ENCODE measurements at places on chromosomes 3 and 15.

DNA sequence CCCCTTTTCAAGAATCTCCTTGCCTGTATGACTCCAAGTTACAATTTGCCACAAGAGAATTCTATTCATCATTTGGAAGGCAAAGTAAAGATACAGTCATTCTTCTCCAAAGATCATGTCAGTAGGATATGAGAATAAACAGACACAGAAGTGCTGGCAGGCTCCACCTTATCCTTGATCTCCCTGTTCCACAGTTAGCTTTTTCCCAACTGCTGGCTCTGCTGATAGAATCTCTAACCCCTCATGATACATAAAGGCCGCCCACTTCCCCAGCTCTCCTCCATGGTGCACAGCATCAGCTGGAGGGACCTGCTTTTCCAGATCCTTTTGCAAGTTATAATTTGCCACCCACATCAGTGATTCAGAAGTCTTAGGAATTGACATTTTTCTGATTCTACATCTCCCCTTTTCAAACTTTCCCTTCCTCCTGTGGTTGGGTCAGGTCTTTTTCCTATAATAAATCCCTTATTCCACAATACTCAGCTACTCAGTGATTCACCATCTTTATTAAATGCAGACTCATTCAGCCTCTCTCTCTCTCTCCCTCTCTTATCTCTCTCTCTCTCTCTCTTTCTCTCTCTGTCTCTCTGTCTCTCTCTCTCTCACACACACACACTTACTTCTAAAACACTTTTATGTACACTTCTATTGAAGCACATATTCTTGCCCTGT lies 465.4 kb downstream of the GBE1 start:
- DNase-seq, result no peak

GRCh38 chr3:99562990-99563607 lies 75.3 kb upstream of the COL8A1 start:
- no peak for DNase-seq

GRCh38 chr15:90665288-90666134 lies 51.6 kb upstream of the BLM start:
- peak; percentile 38 for DNase-seq

- DNase-seq, result no peak
These were observed 4.6 kb upstream of the CX3CR1 start for GRCh38 chr3:39284457-39284881.

DNA sequence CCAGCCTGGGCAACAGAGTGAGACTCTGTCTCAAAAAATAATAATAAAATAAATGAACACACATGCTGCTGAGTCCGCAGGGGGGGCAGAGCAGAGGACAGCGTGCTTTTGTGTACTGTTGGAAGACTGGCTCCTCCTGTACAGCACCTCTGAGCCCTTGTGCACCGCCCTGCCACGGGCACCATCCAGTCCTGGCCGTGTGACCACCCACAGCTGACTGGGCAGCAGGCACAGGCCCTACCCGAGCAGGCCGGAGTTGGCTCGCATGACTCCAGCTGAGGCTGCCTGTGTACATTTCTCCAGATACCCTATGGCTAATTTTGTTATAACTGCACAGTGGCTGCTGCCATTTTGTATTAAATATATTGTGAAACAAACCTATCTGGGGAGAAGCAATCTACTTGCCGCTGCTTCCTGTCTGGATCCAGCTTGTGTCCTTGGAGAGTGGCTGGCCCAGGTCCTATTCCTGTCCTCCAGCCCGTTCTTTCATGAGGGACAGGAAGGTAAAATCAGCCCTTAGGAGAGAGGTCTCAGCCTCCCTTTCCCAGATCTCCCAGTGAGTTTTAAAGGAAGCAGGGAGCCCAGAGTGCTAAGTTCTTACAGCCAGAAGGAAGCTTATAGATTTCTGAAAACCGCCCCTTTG lies 14.6 kb downstream of the IVD start:
- DNase-seq, result no peak

DNA sequence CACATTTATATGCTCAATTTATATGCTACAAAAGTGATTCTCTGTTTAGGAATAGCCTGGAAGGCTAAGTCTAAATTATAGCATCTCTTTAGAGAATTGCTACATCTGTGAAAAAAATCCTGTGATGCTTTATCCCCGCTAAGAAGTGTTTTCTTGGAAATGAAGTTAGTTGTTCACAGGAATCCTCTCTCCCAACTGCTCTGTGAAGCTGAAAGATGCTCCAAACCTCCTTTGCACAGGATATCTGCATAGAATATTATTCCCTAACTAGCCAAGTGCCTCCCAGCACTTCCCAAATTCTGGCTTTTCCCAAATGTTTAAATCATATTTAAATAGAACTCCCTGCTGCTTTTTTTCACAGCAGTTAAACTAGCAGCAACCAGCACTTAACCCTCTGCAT lies 132.2 kb downstream of the SRGAP3 start:
- DNase-seq, result no peak

DNA sequence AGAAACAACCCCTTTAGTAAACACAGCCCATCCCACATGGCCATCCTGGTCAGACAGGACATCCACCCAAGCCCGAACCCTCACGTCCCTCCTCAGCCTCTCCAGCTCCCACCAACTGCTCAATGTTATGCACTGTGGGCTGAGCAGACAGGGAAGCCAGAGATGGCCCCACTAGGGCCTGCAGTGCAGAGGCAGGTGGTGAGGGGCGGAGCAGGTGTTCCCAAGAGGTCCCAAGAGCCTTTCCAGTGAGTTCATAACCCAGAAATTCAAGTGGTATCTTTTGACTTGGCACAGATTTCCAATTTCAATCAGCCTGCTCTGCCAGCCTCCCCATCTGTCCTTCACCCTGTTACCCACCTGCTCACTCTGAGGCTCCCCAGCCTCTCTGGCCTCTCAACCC lies 130.3 kb downstream of the LIPC start:
- DNase-seq, result no peak

DNA sequence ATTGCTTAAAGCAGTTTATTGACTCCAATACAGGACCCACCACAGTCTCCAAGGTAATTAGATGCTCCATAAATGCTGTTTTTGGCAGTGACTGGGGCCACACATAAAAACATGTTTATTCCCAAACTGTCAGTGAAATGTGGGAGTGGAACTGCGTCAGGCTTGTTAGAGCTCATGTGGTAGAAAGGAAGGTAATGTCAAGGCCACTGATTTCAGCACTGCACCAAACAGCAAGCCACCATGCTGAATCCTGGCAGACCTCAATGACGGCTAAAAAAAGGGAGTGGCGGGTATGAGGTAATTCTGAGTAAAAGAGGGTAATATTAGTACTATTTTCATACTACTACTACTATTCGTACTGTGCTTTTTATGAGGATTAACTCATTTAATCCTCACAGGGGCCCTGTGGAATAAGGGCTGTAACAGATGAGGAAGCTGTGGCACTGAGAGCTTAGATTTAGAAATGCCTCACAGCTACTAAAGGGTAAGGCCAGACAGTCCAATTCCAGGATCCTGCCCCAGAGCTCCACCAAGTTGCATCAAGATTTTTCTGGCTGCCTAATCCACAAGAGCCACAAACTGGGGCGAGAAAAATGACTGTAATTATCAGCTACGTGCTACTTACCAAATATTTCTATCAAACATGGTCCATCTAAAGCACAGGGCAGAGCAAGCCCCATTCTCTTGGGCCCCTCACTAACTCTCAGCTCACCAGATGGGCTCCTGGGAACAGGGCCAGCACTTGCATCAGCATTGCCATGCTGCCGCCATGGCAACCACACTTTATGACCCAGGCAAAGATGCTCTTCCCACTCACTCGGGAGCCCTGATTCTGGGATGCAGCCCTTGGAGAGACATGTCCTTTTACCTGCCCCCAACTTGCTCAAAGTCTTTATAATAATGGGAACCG lies 83.6 kb upstream of the SPATA12 start:
- DNase-seq, result no peak

- peak; percentile 3 for DNase-seq
These were observed 35.0 kb upstream of the COLQ start for GRCh38 chr3:15556512-15556911.

DNA sequence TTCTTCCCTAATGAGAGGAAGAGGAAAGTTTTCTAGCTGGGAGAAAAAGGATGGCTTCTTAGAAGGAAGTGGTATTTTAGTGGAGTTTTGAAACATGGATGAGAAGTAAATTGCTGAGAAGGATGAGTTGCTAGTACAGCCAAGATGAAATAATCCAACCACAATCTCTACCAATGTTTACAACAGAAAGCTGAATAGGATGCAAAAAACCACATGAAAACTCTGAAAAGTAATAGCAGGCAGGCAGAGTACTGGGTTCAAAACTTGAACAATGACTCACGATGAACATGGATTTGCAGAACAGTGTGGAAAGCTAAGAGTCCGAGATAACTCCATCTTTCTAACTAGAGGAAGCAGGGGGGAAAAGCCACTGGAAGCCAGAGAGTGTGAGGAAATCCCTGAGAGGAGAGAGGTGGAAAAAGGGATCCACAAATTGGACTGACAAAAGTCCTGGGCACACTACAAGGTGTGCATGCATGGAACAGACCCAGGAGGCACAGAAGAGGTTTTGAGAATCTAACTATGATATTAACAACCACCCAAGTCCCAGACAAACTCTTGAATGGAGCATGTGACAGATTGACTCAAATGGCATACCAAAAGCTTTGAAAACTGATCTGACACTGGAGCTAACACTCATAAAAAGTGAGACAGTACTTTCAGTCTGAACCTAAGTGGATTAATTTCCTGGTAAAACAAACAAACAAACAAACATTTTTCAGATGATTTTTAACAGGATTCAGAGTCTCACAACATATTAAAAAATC lies 76.7 kb downstream of the ST6GAL1 start:
- no peak for DNase-seq

DNA sequence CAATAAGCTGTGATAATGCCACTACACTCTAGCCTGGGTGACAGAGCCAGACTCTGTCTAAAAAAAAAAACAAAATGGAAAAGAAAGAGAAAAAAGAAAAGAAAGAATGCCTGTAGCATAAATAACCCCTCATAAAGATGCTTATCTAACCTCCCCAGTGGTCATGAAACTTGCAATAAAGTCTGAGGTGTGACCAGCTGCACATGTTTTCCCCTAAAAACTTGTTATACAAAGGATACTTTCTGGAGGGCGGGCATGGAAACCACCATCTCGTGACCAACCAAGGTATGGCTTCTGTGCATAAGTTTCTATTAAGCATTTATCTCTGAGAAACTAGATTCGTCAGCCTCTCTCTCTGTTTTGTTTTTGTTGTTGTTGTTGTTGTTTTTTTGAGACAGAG lies 21.8 kb downstream of the CCDC32 start:
- DNase-seq, result no peak

GRCh38 chr15:94008104-94009074 lies 223.0 kb upstream of the MCTP2 start:
- DNase-seq, result no peak

- DNase-seq, result no peak
These were observed 164.6 kb downstream of the SUCLG2 start for GRCh38 chr3:67489816-67490215.

- no peak for DNase-seq
These were observed 199.1 kb downstream of the UBE3A start for GRCh38 chr15:25239471-25240345.

DNA sequence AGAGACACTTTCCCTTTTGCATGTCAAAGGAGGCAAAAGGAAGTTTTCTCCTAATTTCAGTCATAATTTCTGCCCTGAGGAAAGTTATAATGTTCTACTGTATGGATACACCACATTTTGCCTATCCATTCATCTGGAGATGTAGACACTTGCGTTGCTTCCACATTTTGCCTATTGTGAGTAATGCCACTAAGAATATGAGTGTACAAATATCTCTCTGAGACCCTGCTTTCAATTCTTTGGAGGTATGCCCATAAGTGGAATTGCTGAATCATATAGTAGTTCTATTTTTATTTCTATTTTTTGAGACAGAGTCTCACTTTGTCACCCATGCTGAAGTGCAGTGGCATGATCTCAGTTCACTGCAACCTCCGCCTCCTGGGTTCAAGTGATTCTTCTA lies 3.6 kb upstream of the CD276 start:
- DNase-seq, result no peak

DNA sequence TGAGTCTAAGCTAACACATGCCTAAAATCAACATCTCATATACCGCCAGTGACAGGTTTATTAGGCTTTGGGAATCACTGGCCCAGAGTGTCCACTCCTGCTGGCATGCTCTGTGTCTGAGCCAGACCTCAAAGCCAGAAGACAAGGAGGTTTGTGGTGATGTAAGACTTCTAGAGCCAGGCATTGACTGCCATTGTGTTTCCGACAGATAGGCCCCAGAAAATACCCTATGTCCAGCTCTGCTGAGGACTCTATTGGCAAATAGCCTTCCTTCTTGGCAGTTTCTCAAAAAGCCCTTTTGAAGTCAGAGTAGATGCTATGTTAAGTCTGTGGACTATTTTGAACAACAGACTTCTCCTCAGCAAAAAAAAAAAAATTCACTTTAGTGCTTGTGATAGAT lies 181.9 kb upstream of the UBE2E1 start:
- DNase-seq, result no peak

DNA sequence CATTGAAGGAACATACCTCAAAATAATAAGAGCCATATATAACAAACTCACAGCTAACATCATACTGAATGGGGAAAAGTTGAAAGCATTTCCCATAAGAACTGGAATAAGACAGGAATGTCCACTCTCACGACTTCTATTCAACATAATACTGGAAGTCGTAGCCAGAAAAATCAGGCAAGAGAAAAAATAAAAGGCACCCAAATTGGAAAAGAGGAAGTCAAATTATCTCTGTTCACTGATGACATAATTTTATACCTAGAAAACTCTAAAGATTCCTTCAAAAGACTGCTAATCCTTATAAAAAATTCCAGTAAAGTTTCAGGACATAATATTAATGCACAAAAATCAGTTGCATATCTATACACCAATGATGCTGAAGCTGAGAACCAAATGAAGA lies 34.9 kb downstream of the SLC2A2 start:
- no peak for DNase-seq

DNA sequence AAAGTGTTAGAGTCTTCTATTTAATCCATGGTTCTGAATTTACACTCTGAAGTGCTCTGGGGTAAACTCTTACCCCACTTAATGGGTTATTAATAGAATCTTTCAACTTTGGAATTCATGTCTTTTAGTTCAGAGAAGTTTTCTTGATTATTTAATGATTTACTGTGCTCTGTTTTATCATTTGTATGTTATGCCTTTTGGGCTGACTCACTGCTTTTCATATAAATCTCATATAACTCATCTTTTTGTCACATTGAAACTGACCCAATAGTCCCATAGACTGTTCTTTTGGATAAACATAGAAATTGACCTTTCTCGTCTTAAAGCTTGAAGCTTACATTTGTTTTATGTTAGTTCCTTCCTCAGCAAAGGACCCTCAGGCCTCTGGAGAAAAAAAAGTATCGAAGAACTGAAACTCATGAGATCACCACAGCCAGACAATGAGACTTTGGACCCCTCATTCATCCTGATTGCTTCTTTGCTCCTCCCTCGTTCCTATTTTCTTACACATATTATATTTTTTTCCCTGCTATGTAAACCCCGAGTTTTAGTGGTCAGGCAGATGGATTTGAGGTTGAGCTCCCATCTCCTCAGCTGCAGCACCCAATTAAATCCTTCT lies 229.1 kb upstream of the CBLB start:
- DNase-seq, result no peak
